Mesothelial cell of epicardium (in vitro differentiated cells): ENCODE measurements at places on chromosomes 5 and 9.

- DNase-seq = no peak
Observed at GRCh38 chr5:81632679-81633078, 118.2 kb downstream of the SSBP2 start.

DNA sequence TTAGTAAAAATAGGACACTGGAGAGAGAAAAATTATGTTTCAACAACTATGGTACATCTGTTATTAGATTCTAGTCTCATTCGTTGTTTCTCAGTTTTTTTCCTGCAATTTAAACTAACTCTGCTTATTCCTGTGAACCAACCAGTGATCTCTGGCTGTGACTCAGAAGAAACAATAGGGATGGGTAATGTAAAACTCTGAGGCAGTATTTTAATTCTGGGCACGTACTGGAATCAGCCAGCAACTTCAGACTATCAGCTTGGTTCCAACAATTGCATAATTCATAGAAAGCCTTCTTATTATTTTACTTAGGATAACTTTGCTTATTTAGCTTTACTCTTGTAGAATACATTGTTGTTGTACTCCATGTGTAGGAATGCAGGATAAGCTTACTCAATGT lies 28.8 kb downstream of the MLLT3 start:
- no peak for DNase-seq

- no peak for DNase-seq
Observed at GRCh38 chr9:134404376-134405358, 78.4 kb downstream of the RXRA start.

DNA sequence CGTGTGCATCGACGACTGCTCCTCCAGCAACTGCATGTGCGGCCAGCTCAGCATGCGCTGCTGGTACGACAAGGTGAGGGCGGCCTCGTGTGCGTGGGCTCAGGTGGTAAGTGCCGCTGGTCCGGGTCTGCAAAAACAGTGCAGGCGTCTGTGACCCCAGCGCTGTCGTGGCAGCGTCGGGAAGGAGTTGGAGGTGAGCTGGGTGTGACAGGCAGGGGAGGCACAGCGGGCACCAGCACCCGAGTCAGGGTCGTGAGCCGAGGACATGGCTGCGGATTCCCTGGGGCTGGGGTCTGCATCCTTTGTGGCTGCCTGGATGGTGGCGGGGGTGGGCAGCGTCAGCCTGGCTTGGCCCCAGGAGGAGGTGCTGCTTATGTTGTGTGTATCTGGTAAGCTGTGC lies 63.1 kb upstream of the CACNA1B start:
- DNase-seq = no peak

- DNase-seq = no peak
Observed at GRCh38 chr9:35711501-35712428, 20.2 kb downstream of the TLN1 start.

- DNase-seq = no peak
Observed at GRCh38 chr9:17600962-17601593, 22.2 kb downstream of the SH3GL2 start.

DNA sequence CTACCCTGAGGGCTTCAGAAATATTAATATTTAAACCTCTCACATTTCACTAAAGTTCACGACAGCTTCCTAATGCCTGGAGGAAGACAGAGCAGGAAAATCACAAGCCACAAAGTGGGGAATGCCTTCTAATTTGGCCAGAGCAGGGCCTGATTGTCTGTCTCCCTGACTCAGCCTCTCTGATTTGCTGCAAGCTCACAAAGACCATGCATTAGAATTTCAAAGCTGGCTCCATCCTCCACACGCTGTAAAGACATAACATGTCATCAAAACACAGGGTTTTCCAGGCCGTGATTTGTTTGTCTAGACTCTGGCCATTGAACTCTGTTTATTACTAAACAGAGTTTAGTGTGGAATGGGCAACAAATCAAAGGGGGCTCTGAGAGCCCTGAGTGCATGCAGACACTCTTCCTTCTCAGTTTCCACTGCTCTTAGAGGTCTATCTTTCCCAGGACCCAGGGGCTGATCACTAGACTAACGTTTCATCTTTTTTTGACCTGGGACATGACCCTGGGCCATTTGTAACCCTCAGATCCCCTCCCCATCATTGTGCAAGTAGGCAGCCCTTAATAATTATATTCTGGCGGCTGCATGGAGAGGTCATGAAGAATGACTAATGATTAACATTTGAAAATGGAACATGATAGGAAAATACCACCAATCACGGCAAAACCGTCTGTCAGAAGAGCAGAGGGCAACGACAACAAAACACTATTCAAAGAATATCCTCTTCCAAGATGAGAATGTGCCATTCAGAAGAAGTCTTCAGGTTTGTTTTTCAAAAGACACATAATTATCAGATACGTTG lies 140.2 kb downstream of the ENC1 start:
- DNase-seq = no peak

DNA sequence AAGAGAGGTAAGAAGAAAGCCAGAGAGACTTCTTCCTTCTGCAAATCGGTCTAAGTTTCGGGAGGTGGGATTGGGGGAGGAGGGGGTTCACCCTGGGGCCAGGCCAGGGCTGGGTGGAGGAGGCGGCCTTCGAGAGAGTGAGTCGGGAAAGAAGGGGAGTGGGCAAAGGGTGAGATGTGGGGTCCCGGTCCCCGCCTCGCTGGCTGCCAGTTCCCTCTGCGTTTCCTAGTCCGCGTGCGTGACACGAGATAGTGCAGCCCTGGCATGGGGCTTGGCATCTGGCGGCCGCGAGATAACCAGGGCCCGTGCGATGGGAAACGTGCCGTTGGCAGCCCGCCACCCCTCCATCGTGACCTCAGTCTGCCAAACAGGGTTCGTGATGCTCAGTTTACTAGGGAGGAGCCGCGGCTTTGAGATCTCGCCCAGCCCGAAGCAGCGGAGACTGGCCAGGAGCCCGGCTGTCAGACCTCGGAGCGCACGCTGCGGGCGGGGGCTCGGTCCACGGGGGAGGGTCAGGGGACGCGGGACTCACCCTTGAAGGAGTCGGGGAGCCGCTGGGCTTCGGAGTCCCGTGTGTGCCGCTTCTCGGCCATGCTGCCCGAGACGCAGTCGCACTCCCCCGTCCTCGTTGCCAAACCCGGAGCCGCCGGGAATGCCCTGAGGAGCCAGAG lies at the start of gene STOM:
Gene STOM (minus strand): TSS at position 656 of the 671 bp plus-strand sequence. CDS start 63 bp downstream, at position 593.
- DNase-seq = no peak

DNA sequence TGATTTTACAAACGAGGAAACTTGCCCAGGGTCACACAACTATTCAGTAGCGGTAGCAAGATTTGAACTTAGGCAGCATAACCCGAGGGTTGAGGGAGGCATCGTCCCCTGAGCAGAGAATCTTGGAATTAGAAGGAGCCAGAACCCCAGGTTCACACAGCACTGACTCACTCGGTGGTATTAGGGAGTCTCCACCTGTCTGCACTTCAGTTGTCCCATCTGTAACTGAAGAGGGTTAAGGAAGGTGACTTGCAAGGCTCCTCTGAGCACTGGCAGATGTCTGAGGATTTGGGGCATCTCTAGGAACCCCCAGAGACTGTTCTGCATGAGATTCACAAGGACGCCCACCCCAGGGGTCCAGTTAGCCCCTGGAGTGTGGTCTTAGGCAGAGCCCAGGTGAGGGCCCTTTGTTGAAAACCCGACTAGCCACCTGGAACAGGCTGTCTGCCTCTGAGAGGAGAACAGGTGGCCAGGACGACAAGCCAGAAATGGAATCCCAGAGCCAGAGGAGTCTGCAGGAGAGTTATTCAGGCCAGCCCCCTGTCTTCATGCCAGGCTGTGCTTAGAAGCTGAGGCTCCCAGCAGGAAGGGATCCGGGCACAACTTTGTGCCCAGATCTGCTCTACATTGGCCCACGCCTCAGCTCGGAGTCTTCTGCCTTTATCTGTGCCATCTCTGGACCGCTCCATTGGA lies 50.0 kb upstream of the ORM1 start:
- no peak for DNase-seq

GRCh38 chr5:162190-162564 lies 29.1 kb upstream of the LRRC14B start:
- DNase-seq = no peak

- no peak for DNase-seq
Observed at GRCh38 chr9:76414661-76415060, 20.4 kb upstream of the RFK start.

DNA sequence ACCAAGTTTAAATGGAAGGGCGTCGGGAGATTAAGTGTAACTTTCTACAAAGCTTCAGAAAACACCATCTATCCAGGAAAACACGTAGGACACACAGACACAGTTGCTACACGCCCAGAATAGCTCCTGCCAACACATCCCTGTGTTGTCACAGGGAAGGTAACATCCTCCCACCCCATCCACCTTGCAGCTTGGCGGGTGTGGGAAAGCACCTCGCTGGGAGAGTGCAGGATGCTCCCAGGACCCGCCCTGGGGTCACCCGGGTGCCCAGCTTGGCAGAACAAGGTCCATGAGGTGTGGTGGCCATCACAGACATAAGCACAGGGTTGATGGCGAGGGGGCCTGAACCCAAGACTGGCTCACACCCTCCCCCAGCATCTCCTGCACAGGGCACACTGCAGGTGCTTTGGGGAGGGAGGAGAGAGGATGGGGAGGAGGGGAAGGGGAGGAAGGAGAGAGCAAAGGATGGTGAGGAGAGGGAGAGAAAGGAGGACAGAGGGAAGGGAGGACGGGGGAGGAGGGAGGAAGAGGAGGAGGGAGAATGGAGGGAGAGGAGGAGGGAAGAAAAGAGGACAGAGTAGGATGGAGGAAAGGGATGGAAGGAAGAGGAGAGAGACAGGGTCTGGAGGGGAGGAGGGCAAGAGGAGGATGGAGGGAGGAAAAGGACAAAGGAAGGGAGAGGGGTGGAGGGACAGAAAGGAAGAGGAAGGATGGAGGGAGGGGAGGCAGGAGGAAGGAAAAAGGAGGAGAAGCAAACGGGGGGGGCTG lies 37.2 kb downstream of the GOLM1 start:
- no peak for DNase-seq

DNA sequence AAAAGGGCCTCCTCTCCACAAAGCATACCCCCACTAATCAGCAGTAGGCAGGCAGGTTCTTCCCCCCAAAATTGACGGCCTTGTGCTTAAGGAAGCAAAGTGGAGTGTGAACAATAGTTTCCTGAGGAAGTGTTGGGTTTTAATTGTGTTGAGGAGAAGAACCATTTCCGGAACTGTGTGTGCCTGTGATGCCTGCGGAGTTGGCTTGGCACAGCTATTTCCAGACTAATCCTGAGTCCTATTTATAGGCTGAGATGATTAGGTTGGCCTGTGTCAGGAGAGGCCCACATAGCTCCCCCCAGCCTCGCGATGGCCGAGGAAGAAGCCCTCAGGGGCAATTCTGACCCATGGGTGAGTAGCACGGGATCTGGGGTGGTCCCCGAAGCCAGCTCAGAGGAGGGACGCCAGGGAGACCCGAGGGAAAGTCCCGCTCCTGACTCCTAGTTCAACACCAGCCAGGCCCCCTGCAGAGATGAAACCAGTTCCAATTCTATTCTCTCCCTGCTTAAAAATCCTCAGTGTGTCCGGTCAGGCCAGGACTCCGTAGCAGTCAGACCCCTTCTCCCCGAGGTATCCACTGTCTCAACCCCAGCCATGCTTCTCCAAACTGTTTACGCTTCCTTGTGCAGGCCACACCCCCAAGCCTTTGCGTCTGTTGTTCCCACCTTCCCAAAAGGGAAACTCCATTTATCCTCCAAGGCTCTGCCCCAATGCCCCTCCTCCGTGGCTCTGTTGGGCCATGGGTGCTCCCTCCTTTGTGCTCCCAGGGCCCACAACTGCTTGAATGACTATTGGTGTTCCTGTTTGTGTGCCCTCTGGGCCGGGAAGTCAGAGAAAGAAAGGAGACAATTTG lies 18.1 kb downstream of the GSN start:
- no peak for DNase-seq

- DNase-seq = no peak
Observed at GRCh38 chr9:17509151-17509550, 69.7 kb upstream of the SH3GL2 start.

GRCh38 chr5:39716532-39717028 lies 291.8 kb upstream of the DAB2 start:
- no peak for DNase-seq

DNA sequence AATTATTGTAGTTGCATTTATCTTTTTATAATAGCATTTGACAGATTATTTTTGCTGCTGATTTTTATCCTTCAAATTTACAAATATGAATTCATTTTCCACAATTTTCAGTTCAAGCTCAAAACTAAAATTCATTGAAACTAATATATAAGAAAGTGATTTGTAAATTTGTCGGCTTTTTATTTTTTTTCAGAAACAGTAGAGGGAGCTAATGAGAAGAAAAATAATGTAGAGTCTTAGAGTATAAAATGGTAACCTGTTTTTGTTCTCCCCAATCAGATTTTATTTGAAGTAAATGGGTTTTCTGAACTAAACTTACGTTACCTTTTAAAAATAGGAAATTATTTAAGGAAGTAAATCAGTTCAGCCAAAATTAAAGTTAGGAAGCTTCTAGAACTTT lies 19.2 kb downstream of the PRRC1 start:
- no peak for DNase-seq
